SK-N-SH treated with all-trans-retinoic acid at 6 μM for 48 hours (cell line): ENCODE measurements at places on chromosomes 5 and 9.

DNA sequence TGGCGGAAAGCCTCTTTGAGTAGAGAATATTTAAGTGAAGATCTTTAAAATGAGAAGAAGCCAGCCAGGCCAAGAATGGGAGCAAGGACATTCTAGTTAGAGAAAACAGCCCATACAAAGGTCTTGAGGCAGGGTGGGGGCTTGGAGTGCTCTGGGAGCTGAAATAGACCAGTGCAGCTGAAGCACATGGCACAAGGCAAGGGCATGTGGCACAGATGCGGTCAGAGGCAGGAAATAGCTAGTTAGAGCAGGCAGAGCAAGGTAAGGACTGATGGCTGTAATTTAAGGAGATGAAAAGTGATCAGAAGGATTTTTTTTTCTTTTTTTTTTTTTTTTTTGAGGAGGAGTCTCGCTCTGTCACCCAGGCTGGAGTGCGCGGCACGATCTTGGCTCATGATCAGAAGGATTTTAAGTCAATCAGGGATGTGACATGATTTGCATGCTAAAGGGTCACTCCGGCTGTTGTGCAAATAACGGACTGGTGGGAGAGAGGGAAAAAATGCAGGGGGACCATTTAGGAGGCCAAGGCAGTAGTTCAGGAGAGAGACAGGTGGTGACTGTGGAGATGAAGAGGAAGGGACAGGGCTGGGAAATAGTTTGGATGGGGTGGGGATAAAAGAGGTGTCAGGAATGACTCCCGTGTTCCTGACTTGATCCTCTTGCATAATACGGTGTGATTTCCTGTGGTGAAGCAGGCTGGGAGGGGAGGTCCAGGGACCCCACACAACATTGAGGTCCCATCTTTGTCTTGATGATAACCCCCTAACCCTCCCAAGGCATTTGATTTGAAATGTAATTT is 207.6 kb downstream of the HSPA4 start:
- no peak for ATAC-seq

GRCh38 chr9:4059437-4059836 is 240.4 kb downstream of the GLIS3 start:
- no peak for ATAC-seq

DNA sequence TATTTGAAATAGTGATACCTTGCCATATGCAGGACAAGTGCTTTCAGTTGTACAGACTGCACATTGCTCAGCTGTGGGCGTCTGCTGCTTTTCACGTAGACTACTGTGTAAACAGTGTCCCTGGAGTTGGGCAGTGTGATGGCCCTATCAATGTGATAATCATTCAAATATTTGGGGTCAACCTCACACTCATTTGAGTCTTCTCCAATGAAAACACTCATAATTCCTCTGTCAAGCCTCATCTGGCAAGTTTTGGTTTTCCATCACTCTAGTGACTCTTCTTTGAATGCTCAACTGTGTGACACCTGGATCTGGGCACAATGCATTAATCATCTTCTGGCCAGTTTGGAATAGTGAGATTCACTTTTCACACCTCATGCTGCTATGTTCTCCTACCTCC is 64.4 kb downstream of the UGCG start:
- no peak for ATAC-seq

- peak; percentile 61 for ATAC-seq
These were observed 448 bp downstream of the RELL2 start for GRCh38 chr5:141637123-141637766.

GRCh38 chr5:97181856-97182545 is 1.0 kb downstream of the RIOK2 start:
- no peak for ATAC-seq

DNA sequence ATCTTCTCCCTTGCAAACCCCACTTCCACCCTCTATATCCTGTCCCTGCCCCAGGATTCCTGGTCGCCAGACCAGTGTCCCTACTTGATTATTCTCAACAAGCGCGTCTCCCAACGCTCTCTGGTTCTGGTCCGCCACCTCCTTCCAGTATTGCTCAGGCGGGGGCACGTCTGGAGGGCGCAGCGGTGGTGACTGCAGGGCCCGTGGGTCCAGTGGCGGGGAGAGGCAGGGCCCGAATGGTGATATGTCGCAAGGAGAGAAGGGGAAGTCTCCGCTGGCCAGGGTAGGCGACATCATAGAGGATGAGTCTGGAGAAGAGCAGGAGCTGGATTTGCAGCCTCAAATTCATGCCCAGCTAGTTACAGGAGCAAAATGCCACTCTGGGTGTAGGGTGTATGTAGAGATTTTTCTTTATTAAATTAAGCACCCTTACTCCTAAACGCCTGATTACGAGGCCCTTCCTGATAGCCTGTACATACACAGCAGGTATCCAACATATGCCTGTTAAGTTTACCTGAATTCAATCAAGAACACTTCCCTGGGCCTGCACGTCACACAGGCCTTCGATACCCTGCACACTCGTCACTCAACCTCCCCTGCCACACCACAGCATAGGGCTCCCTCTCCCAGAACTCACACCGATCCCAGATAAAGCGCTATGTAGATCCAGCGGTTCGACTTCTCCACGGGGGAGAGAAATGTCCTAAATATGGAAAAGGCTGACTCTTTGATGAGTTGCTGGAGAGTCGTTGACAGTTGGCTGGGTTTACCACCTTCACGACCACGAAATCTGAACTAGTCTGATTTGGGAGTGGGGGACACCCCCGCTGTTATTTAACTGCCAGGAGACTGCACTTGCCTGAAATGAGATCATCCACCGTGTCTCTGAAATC is 4.8 kb downstream of the MCIDAS start:
- ATAC-seq: no peak
